ENCODE measurements at places on chromosomes 7 and 10. TPM values are rescaled to one million over a fixed set of nuclear protein-coding genes. Genes with fewer than 3 reads are reported as not detected.

Gene CNNM1
- 0.10 TPM for total RNA-seq

Gene COL13A1
- total RNA-seq = 16.7 TPM

Gene GHRHR
- not detected for total RNA-seq

Gene ARHGAP22
- total RNA-seq = 53.2 TPM

All from vein endothelial cell (primary cell).